Fibroblast of lung (primary cell): ENCODE measurements at places on chromosomes 4 and X.
A peak's percentile ranks its signal among the peaks of the same experiment; 100 is the strongest.

DNA sequence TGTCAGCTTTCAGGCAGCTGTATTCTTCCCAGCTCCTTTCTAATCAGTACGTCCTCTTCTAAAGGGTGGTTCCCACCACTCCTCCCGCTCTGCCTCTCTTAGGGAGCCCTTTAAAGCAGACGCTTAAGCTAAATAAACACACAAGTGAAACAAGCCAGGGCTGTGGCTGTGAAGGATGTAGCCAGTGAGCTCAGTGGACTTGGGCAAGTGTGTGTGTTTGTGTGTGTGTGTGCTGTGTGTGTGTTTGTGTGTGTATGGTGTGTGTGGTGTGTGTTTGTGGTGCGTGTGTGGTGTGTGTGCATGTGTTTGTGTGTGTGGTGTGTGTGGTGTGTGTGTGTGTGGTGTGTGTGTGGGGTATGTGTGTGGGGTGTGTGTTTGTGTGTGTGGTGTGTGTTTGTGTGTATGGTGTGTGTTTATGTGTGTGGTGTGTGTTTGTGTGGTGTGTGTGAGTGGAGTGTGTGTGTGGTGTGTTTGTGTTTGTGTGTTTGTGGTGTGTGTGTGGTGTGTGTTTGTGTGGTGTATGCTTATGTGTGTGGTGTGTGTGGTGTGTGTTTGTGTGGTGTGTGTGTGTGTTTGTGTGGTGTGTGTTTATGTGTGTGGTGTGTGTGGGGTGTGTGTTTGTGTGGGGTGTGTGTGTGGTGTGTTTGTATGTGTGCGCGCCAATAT, 283.3 kb downstream of the PTTG2 start:
- DNase-seq: peak; percentile 3

- DNase-seq: no peak
Observed at GRCh38 chr4:54187148-54187547, 41.9 kb upstream of the PDGFRA start.

DNA sequence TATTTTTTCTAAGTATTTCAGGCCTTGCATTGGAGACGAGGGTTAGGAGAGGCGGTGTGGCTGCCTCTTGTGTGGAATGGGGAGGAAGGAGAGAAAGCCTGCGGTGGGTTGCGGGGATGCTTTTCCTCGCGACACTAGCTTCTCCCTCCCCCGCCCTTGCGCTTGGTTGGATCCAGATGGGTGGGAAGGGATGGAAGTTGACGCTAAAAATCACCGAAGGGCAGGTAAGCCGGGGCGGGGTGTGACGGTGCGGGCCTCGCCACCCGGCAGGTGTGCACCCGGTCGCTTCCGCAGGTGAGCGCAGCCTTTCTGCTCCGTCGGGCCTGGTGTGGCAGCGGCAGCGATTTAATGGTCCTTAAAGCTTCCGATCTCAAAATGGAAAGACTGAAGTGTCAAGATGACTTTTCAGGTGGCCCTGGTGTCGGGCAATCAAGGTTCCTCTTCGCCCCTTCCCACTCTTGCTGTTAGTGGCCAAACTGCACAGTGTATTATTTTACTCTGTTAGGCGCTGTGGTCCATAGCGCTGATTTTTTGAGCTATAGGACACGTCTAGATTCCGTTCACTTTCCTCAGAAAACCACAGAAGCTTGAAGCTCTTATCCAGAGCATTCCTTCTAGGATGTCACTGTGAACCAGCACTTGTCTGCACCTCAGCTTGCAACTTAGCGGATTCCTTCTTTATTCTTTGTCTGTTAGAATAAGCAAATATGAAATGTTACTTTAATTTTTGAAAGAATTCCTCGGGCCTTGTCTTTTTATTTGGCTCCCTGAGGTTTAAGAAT, 765 bp downstream of the ENOPH1 start:
- DNase-seq: no peak

GRCh38 chr4:1952058-1952700, 56.6 kb downstream of the NELFA start:
- no peak for DNase-seq

DNA sequence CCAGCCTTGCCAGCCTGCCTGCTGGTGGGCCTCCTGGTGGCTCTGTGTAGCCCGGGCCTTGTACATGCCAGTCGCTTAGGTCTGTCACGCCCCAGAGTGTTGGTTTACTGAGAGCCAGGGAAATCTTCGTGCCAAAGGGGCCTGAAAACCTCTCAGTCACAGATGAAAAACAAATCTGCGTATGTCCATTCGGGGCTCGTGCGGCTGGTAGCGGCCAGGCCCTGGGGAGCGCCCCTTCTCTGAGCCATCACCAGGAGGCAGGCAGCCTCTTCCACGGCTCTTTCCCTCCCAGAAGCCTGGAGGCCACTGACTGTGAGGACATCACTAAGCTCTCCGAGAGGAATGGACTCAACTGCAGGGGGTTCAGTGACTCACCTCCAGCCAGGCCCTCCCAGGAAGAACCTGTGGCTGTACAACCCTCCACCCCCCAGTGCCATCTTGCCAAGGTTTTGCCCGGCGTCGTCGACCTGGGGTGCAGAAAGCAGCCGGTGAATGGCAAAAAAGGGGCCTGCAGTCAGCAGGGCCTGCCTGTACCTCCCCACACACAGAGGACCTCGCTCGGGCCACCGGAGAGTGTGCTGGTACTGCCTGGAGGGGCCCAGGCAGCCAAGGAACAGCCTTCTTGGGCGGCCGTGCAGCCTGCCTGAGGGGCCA, 162.2 kb downstream of the BCOR start:
- DNase-seq: no peak

- no peak for DNase-seq
Observed at GRCh38 chr4:186749611-186750281, 26.1 kb upstream of the FAT1 start.

DNA sequence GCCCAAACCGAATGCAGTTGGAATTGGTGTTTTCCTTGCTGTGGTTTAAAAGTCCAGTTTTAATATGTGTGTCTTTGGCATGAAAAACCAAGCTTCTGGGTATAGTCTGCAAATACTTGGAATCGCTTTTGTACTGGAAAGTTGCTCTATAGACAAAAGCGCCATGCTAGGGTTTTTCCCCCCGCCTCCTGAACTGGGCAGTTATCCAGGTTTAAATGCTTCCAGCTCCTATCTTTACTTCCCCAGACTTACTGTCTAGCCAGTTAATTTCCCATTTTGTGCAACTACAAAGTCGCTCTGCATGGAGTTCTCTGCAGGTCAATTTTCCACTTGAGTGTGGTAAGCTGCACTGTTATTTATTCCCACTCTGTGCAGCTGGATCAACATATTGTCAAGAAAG, 2.7 kb downstream of the RASL11B start:
- DNase-seq: peak; percentile 26

DNA sequence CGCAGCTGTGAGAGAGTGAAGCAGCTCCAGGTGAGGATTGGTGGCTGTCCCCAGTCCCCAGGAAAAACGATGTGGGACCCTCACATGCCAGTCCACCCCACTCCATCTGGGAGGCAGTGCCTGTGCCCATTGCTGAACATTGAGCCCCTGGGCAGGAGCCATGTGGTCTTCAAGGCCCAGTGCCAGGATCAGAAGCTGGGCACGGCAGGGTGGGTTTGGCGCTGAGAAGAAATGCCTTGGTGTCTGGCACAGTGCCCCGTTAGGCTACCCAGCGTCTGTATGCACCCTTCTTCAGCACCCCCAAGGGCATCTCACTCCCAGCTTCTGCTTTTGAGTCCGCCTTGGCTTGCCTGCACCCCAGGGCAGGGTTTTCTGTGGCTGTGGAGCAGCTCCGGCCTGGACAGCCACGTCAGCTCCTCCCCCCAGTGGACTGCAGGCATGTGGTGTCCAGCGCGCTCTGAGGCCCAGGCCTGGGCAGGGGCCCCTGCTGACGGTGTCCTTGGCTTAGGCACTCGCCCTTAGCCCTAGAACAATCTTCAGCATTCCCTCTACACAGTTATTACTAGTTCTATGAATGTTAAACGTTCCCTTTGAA, 28.6 kb downstream of the RGS12 start:
- DNase-seq: peak; percentile 59

DNA sequence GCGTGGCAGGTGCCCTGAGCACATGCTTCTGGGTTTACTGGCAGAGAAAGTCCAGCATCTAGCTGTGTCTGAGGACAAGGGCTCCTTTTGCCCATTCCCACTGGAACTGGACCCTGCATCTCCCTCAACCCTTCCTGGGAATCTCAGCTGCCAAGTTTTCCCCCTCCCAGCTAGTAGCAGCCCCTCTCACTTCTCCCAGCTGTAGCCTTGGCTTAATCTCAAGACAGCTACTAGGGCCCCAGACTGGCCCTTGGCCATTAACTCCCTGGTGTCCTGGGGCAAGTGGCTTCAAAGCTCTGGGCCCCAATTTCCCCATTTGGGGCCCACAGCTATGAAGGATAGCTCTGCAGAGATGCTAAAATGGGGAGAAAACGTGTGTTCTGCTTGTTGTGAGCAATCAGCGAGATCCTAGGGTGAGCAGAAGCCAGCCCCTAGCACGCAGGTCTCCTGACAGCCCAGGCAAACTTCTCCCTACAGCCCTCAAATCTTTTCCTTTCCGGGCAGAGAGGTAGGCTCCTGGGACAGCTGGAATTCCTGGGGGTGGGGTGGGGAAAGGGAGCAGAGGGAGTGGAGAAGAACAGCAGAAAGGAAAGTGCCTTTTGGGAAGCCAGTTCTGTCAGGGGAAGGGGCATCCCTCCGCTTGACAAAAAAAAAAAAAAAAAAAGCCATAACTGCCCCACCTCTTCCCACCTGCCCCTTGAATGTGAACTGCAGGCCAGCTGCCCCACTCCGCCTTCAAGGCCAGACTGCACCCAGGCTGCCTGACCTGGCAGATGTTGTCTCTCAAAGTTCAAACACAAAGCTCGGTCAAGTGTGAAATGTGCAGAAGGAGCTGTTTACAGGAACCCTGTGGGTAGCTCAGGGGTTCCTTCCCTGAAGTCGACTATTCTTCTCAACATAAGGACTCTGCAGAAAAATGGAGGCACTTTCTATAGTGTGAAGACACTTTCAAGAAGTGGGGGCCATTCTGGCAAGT, 16.6 kb downstream of the FGD1 start:
- no peak for DNase-seq

DNA sequence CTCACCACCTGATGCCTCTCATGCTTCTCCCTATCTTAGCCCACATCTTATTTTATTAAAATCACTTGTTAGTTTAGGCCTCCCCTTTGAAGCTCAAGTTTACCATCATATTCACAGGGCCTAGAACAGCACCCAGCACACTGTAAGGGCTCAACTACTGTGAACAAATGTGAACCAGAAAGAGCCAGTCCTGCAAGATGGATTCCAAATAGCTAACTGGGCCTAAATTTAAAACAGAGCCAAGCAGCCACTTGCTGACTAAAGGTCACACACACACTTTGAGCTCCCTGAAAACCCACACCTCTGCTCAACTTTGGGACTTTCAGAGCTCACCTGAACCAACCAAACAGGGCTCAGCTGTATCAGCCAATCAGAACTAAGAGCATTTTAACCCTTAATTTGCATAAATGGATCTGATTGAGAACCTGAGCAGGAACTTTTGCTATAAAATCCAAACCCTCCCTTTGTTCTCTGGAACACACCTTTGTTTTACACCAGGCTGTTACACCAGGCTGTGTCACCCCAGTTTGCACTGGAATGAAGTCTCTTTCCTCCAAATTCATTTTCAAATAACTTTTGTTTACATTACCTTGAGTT, 62.1 kb upstream of the EXOC1L start:
- no peak for DNase-seq

DNA sequence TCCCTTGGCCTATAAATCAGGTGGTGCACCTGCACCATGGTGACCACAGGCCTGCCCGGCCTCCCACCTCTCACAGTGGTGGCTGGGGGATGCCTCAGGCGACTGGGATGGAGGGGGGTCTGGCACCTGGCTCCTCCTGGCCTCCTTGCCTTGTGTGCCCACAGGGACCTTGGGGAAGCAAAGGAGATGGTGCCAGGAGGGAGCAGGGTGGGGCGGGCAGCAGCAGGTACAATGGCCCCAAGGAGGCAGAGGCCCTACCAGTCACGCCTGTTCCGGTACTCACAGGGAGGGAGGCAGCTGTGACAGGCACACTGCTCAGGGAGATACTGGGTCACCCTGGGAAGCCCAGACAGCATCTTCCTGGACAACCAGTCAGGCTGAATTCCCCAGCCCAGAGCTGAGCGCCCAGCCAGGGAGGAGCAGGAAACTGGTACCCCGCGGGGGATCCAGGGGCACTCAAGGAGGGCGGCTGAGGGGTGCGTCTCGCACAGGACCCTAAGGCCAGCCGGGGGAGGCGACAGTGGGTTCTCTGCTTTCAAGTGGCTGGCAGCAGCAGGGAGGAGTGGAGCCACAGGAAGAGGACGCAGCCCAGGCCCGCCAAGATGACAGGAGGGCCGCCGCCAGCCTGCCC, 1.2 kb upstream of the TREX2 start:
- DNase-seq: no peak

GRCh38 chr4:98662626-98663225, 4.3 kb upstream of the TSPAN5 start:
- no peak for DNase-seq

- peak; percentile 64 for DNase-seq
Observed at GRCh38 chr4:7652451-7652881, 217.7 kb upstream of the PSAPL1 start.

GRCh38 chr4:169362607-169363006, 91.9 kb upstream of the SH3RF1 start:
- no peak for DNase-seq

DNA sequence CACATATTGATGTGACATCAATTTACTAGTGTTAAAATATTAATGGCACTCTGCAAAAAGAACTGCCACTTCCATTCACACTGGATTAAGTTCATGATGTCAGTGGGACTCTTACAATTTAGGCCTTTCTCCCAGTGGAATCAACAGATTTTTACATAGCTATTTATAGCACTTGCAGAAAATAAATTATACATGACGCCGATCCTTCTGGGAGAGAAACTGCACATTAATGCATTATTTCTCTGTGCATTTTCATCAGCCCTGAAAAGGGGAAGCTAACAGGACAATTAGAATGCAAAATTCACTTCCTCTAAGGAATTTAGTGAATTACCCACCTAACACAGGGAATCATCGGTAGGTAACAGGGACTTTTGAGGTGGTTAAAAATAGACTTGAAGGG, 15.7 kb downstream of the LGI2 start:
- DNase-seq: no peak

DNA sequence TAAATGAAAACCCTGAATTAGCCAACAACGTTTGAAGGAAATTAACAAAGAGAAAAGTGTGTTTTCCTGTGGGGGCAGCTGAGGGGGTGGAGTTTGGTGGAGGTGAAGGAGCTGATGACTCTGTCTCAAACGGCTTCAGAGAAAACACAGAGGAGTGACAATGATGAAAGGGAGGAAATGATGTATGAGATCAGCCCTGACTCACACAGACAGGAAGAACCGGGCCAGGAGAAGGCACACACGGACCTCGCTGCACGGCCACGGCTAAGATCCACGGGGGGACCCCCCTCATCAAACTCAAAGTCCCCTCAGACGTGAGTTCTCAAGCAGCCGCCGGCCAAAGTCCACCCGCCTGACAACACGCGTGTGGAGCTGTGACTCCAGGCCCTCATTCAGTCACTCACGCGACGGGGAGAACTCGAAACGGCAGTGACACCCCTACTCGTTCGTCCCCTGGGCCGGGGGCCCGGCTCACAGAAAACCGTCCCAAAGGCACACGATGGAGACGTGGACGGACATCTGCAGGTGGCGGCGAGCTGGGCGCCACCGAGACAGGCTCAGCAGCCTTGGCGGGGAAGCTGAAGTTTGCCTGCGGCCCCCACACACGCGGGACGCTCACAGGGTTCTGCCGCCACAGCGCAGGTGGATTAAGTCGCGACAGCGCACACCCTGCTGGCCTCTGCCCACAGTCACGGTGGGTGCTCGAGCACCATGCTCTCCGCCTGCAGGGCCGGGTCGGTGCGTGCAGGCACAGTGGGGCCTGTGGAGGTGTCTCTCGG, 28.8 kb downstream of the PPP2R3B start:
- no peak for DNase-seq
